Stimulated activated CD8-positive, alpha-beta memory T cell treated with anti-CD3 and anti-CD28 coated beads, Interleukin-4, amount 100 ng/mL, for 1 hour (primary cell): ENCODE measurements at places on chromosomes 11 and 22.

GRCh38 chr11:57801183-57801485 is 39.5 kb downstream of the CTNND1 start:
- DNase-seq, result no peak

DNA sequence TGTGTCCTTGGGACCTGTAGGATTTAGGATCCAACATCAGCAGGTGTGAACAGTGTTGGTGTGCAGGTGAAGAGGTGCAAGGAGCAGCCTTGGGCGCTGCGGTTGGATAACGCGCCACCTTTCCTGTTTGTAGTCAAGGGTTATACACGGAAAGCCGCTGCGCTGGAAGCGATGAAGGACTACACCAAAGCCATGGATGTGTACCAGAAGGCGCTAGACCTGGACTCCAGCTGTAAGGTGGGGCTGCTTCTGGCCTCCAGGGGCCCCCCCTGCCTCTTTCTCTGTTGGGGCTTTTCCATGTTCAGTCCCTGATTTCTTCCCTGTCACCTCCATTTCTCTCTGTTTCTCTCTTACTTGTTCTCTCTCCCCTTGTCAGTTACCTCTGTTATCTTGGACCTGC is 3.5 kb upstream of the FERMT3 start:
- no peak for DNase-seq

DNA sequence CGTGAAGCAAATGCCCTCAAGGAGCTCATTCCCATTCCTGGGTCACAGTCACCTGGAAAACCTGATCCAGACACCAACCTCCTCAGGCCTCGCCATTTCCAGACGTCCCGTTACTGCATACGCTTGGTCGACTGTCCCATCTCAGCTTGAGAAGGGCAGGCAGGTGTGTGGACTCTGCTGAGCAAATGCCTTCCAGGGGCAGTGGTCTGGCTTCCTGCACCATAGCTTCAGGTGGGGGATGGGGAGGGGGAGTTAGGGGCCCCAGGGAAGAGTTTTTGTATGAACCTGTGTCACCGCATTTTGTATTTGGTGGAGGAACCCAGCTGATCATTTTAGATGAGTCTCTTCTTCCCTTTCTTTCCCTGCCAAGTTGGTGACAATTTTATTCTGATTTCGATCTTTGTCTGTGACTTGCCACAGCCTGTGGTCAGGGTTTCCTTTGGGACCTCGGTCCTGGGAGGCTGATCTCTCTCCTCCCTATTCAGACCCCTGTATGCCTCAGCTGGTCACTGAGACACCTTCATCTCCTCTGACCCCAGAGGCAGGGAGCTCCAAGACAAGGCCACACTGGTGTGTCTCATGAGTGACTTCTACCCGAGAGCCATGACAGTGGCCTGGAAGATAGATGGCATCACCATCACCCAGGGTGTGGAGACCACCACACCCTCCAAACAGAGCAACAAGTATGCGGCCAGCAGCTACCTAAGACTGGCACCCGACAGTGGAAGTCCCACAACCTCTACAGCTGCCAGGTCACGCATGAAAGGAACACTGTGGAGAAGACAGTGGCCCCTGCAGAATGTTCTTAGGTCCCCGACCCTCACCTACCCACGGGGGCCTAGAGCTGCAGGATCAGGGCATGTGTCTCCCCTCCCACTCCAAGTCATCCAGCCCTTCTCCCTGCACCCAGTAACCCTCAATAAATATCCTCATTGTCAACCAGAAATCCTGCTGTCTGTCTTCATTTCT is 22.9 kb downstream of the IGLL5 start:
- DNase-seq, result no peak

DNA sequence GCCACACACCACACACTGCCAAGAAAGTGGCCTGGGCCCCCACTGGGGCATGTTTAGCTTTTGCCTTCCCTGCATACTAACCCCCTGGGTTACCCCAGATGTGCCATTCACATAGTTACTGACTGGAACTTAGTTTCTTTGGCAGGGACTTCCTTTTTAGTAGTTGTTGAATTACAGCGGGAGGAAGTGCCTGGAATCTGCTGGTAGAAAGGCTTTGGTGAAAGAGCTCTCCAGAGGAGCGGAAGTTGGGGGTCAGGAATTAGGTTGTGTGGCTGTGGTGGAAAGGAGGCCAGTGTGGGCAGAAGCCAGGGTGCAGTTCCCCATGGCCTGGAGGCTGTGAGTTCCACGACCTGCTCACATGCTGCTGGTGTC is 69.0 kb downstream of the MED15 start:
- no peak for DNase-seq

- no peak for DNase-seq
These were observed 1.2 kb downstream of the ALDH3B1 start for GRCh38 chr11:68011051-68011943.

GRCh38 chr11:12771875-12772274 is 97.7 kb downstream of the TEAD1 start:
- no peak for DNase-seq

DNA sequence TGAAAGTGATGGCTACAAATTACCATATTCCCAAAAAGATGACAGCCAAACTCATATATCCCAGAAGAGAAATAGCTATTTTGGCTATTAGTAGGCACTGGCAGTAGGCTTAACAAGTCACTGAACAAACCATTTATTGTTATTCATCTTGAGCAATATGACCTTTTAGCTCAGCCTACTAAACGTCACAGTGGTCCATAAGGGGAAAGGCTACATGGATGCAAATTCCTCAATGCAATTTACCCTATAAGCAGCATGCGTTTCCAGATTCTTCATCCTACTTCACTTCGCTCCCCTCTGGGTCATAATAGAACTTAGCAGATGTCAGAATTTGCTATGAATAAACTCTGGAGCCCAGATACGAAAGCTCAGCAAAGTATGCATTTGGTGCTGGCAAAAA is 114.0 kb downstream of the SIK3 start:
- no peak for DNase-seq

- DNase-seq, result no peak
These were observed 11.8 kb downstream of the PTS start for GRCh38 chr11:112238041-112238440.

DNA sequence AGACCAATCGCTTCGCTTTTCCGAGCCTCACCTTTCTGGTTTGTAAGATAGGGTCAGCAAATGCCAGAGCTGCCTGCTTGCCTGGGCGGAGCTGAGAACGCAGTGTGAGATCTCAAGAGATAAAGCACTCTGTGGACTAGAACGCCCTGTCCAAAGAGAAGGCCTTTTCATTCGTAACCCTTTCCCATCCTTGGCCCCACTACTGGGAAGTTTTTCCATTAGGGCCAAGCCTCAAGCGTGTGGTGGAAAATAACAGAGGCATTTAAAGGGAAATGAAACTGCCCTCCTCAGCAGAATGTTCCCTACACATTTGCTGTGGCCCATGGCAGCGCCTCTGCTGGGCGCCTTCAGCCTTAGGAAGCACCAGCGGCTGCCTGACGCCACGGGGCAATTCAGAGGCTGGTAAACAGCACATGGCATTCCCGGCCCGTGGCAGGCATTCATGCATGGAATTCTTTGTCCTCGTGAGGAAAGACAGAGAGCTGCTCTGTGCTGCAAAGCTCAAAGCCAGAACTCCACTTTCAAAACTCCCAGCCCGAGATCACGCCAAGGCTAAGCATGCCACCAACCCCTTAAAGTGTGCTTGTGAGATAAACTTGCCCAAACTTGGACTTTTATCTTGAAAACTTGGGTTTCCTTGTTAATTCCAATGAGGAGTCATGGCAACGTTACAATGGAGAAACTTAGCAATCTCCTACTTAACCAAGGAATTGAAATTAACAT is 38.1 kb downstream of the AHNAK start:
- no peak for DNase-seq

DNA sequence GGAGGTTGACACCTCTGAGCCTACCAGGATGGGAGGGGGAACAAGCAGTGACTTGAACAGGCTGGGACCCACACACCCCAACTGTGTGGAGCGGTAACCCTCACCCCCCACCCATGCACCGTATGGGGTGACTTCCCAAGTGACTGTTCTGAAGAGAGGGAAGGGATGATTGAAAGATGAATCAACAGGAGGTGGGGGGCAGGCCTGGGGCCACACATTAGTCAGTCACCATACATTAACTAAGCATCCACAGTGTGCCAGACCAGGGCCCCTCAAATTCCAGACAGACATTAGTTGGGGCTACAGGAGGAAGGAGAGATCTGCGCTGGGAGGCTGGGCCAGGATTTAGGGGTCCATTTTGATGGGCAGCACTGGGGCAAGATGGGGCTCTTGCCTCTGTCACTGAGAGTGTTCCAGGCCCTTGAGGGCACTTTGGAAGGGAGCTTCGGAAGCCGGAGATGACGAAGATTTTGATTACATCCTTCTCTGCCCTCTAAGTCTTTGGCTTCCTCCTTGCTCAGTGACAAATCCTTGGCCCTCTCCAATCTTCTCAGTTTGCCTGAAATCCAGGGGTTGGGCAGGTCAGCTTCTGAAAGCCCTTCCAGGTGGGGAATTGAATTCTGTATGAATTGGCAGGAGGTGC is 966 bp downstream of the SMTN start:
- DNase-seq, result no peak
